ENCODE measurements at places on chromosomes 12 and 14.

GRCh38 chr12:6627616-6628015 is 8.1 kb downstream of the LPAR5 start:
- no peak for DNase-seq

- DNase-seq = no peak
Measured at GRCh38 chr14:85129921-85130320, 400.0 kb upstream of the FLRT2 start.

GRCh38 chr12:5794156-5794555 is 150.9 kb downstream of the ANO2 start:
- no peak for DNase-seq

- peak; percentile 88 for DNase-seq
Measured at GRCh38 chr14:71497645-71498086, 434.6 kb upstream of the RGS6 start.

- no peak for DNase-seq
Measured at GRCh38 chr12:102690253-102690652, 209.9 kb upstream of the IGF1 start.

GRCh38 chr12:30613119-30613830 is 82.4 kb downstream of the IPO8 start:
- no peak for DNase-seq

- no peak for DNase-seq
Measured at GRCh38 chr12:30988646-30989286, 62.2 kb downstream of the TSPAN11 start.

DNA sequence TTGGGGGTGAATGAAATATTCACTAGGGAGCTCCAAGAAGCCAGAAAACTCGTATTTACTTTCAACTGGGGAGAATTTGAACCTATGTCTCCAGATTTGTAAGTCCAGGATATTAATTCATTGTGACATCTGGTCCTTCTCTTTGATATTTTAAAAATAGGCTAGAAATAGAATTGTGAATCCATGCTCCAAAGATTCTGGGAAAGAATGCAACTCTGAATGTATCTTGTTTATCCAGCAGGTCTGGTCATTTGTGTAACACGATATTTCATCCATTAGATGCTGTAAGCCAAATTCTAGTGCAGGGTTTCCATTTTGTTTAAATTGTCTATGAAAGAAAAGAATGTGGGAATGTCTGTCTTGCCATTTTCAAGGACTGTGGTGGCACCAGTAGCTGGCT is 334.7 kb downstream of the BMP4 start:
- DNase-seq = no peak

- DNase-seq = no peak
Measured at GRCh38 chr12:23950210-23950774, 822 bp upstream of the SOX5 start.

DNA sequence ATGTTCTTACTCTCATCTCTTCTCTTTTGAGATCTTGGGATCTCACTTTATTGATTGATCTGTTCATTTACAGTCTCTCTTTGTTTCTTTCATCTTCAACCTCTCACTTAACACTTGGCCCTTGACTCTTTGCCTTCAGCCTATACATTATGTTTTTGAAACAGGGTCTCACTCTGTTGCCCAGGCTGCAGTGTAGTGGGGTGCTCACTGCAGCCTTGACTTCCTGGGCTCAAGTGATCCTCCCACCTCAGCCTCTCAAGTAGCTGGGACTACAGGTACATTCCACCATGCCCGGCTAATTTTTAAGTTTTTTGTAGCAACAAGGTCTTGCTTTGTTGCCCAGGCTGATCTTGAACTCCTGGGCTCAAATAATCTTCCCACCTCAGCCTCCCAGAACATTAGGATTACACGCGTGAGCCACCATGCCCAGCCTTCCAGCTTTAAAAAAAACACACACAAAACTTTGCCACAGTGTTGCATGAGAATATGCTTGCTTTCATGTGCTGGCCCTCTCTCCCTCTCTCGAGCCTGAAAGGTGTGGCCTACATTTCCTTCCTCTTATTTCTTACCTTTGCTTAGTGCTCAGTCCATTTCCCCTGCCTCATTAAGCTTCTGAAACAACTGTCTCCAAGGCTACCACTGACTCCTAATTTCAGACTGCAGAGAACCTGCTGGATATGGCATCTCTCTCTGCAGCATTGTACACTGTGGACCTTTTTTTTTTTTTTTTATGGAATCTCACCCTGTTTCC is 9.9 kb downstream of the DIP2B start:
- DNase-seq = peak; percentile 55

- no peak for DNase-seq
Measured at GRCh38 chr12:112239020-112239419, 113.7 kb downstream of the TRAFD1 start.

GRCh38 chr12:12676605-12677004 is 19.4 kb downstream of the GPR19 start:
- DNase-seq = no peak

- DNase-seq = no peak
Measured at GRCh38 chr12:9868951-9869306, 225 bp downstream of the CLEC2B start.

- DNase-seq = no peak
Measured at GRCh38 chr14:67276131-67276530, 34.9 kb downstream of the PALS1 start.

GRCh38 chr12:46445093-46445492 is 72.5 kb upstream of the SLC38A2 start:
- DNase-seq = no peak

GRCh38 chr12:112161711-112162110 is 36.4 kb downstream of the TRAFD1 start:
- DNase-seq = no peak

- DNase-seq = no peak
Measured at GRCh38 chr12:24730489-24730896, 218.4 kb downstream of the BCAT1 start.

DNA sequence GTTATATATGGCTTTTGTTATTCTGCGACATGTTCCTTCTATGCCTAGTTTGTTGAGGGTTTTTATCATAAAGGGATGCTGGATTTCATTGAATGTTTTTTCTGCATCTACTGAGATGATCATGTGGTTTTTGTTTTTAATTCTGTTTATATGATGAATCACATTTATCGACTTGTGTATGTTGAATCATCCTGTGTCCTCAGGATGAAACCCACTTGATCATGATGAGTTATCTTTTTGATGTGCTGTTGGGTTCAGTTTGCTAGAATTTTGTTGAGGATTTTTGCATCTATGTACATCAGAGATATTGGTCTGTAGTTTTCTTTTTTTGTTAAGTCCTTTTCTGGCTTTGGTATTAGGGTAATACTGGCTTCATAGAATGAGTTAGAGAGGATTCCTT is 291.2 kb downstream of the AKAP6 start:
- no peak for DNase-seq

DNA sequence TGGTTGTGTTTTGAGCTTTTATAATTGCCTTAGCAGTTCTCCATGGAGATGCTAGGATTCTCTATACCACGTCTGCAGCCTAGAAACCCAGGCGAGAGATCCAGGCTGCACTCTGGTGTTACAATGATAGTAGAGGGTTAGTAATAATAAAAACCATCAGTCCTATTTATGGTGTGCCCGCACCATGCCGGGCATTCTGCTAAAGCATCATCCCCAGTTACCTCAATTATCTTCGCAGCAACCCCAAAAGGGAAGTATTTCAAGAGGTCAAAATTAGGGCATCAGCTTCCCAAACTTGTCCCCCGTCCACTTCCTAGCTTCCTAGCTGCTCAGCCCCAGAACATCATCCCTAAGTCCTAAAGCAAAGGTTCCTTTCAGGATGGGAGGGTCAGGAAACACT is 3.2 kb downstream of the SYNE3 start:
- no peak for DNase-seq

DNA sequence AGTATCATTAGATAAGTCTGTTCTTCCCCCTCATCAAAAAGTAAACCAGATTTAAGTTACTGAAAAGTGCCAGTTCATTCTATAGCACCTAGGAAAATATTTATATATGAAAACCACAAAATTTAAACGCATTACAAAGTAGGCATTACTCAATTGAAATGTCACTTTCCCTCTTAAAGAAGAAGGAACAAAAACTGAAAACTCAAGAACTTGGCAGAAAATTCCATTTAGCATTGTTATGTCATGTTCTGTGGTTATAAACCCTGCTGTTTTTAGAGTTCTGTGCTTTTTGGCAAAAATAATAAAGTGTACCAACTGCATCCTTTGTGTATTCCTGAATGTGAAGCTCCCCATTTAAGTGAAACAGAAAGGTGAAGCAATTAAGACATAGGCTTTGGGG is 3.6 kb downstream of the FGD4 start:
- DNase-seq = no peak

- no peak for DNase-seq
Measured at GRCh38 chr12:57160741-57161140, 13.3 kb upstream of the LRP1-AS start.

- no peak for DNase-seq
Measured at GRCh38 chr12:46465307-46465706, 92.7 kb upstream of the SLC38A2 start.

DNA sequence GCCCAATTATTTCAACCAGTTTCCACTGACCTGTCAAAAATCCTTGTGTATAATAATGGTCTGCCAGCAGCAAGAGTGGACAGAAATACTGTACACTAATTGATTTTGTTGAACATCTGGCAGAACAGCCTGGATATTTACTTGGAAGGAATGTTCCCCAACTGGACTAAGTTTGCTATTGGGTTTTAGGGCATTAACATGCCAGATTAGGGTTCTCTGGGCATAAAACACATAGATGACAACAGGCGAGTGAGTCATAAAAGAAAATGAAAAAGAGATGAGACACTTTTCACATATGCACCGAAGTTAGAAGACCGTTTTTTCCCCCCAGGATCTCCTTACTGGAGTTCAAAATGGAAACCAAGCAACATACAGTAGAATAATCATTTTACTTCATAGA is 236.3 kb upstream of the NAV3 start:
- DNase-seq = no peak

- no peak for DNase-seq
Measured at GRCh38 chr14:36659010-36659821, 2.4 kb upstream of the PAX9 start.

DNA sequence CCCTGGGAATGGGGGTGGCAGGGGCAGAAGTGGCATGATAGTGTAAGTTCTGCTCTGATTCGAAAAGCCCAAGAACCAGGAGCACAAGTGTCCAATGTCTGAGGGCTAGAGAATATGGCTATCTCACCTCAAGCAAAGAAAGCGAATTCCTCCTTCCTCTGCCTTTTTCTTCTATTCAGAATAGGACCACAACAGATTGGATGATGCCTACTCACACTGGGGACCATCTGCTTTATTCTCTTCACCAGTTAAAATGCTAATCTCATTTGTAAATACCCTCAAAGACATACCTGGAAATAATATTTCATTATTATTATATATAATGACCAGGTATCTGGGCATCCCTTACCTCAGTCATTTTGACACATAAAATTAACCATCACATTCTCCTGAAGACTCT is 808.7 kb downstream of the NRXN3 start:
- DNase-seq = no peak

DNA sequence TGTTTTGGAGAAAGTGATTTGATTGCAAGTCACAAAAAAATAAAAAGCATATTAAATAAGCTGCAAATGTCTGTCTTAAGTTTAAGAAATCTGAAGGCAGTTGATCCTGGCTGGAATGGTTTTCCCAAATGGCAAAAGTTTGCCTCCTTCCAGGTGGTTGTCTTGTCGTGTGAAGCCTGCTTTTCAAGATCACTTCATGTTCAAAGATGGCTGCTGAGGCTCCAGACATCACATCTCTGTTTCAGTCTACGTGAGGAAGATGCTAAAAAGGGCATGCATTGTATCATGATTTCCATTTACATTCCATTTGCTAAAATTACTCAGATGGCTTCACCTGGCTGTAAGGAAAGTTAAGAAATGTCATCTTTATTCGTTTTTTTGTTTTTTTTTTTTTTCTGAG is 31.6 kb upstream of the HMGA2 start:
- no peak for DNase-seq

- DNase-seq = no peak
Measured at GRCh38 chr14:96139169-96139568, 65.5 kb upstream of the BDKRB2 start.

DNA sequence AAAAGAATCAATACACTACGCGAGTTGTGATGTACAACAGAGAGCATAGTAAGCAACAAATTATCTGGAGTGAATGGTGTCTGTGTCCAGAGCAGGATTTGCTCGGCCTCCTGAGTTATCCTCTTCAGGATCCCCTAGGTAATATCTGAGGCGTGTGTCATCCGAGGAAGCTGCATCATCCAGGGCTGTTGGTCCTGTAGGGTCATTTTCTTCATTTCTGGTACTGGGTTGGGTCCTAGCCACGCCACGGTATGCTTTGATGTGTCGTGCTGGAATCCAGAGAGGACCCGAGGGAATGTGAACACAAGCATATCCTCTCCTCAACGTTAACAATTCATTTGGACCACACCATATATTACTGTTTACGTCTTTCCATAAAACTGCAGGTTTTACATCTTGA is 19.0 kb upstream of the CLEC4E start:
- no peak for DNase-seq

DNA sequence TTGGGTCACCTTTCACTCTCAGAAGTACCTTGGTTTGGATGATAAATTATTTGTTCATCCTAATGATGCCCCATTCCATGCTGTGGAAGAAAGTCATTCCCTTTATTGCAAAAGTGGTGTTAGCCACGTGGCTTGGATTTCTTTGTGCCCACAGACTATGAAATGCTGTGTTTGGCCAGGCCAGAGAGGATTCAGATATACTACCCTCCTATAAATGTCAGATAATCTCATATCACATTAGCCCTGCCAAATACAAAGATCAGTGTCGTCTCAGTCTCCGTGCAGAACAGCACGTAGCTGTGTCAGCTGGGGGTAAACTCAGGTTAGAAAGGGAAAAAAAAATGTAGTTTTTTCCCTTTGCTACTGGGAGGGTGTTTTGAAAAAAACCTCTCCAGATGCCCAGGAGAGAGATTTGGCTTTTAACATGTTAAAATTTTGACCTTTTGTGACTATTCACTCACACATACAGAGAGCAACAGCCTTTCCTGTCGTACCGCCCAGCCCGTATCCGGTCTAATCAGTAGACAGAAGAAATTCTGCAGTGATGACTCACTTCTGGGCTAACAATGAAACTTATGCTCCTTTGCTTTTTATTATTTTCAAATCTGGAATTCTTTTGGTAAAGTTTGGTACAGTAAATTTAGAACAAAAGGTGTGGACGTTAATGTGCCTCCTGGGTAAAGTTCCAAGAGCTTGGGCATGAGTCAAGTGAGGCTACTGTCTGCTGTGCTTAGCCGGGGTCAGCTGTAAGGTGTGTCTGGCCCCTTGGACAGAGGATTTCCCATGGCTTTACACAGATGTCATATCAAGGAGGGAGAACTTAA is 8.5 kb upstream of the PTPRB start:
- no peak for DNase-seq

DNA sequence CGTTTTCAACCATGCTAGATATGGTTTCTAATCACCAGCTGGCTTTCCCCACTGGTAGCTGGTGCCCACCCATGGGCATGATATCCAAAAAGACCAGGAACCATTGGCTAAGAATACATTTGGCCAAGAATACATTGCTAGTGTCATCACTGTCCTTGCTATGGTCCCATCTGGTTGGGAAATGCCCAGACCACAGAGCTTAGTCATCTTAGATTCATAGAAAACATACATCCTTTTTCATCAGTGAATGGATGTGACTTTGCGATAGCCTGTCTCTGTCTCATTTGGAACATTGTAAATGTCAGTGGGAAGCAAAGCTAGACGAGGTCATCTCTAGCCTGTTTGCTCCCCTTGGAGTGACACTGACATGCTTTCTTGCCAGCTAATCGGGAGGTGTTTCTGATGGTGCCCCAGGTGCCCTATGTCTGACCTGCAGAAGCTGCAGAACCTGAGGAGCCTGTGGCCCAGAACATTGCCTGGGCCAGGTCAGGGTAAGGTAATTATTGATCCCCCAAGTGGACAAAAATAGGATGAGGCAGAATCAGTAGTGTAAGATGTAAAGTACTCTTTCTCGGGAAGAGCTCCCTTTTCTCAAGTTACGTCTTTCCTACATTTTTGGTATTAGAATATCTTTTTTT is 194.8 kb downstream of the SLC41A2 start:
- DNase-seq = no peak
